A549 treated with GW870086 at 1 μM for 4 hours (cell line): ENCODE measurements at places on chromosomes 11 and 22. TPM values are rescaled to one million over a fixed set of nuclear protein-coding genes. Genes with fewer than 3 reads are reported as not detected.

DERL3 gene
- 0.23 to 0.60 TPM (median 0.38 TPM) in 5 replicates for total RNA-seq

BAD gene
- 75.8 to 101 TPM (median 91.4 TPM) in 5 replicates for total RNA-seq

OR51G2 gene
- total RNA-seq: not detected in 5 replicates

IL10RA gene
- 0.05 to 0.14 TPM (median 0.09 TPM) in 4 of 5 replicates, not detected in the other for total RNA-seq

CLCF1 gene
- 49.7 to 54.8 TPM (median 52.5 TPM) in 5 replicates for total RNA-seq

CCDC82 gene
- total RNA-seq: 17.2 to 21.2 TPM (median 19.0 TPM) in 5 replicates

TEX12 gene
- 0.17 TPM in 1 of 5 replicates, not detected in the others for total RNA-seq

IGSF22 gene
- not detected in 5 replicates for total RNA-seq

ZNF215 gene
- 0.88 to 1.2 TPM (median 1.1 TPM) in 5 replicates for total RNA-seq

TOP3B gene
- total RNA-seq: 13.0 to 15.5 TPM (median 14.4 TPM) in 5 replicates

ELMOD1 gene
- total RNA-seq: 0.06 to 0.31 TPM (median 0.15 TPM) in 5 replicates

ART5 gene
- 0.24 to 0.43 TPM (median 0.33 TPM) in 4 of 5 replicates, not detected in the other for total RNA-seq

BEST1 gene
- total RNA-seq: 2.4 to 5.4 TPM (median 2.9 TPM) in 5 replicates

OTOG gene
- not detected in 5 replicates for total RNA-seq
